Fibroblast of skin of right biceps (primary cell): ENCODE measurements at places on chromosomes 5 and 9.
A peak's percentile ranks its signal among the peaks of the same experiment; 100 is the strongest.

GRCh38 chr5:14240359-14240758 lies 97.2 kb downstream of the TRIO start:
- DNase-seq: peak; percentile 67

GRCh38 chr9:119137479-119137878 lies 231.8 kb downstream of the BRINP1 start:
- DNase-seq: no peak

DNA sequence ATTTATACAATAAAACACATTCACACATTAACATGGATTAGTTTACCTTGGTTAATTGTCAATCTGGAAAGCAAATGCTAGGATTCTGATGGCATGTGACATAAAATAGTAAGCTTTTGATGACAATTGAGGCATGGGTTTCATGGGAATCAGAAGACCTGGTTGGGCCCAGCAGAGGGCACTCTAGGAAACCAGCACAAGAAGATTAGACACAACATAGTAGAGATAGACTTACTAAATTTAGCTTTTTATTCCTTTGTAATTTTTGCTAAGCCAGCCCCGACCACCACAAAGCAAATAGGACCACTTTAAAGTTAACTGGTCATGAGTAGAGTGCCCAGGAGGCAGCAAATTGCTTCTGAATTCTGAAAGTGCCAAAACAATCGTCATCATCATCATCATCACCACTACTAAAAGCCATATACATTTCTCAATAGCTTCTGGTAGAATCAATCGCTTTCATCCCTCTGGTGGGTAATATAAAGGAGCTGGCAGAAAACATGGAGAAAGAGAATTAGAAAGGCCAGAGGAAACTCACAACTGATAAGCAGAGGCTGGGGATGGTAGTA lies 163.2 kb downstream of the ARRDC3 start:
- peak; percentile 44 for DNase-seq

DNA sequence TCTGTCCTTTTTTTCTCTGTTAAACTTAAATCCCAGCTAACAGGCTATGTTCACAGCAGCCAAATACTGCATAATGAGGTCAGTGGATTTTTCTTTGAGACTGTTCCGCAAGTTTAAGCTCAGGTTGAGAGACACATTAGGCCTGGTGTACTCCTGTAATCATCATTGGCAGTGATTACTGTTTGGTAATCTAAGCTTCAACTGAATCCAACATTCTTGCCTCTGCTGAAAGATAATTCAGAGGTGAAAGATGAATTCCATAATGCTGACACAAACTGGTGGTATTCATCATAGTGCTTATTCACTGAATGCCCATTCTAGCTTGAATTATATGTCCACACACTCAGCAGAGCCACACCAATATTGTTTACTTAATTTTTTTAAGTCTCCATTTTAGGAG lies 108.5 kb downstream of the NFIB start:
- DNase-seq: peak; percentile 88

- DNase-seq: no peak
Measured at GRCh38 chr9:125486152-125486508, 220.9 kb downstream of the MAPKAP1 start.

GRCh38 chr5:130462516-130462915 lies 558.3 kb downstream of the CHSY3 start:
- DNase-seq: peak; percentile 55

- DNase-seq: no peak
Measured at GRCh38 chr5:126133424-126133823, 289.8 kb upstream of the GRAMD2B start.

DNA sequence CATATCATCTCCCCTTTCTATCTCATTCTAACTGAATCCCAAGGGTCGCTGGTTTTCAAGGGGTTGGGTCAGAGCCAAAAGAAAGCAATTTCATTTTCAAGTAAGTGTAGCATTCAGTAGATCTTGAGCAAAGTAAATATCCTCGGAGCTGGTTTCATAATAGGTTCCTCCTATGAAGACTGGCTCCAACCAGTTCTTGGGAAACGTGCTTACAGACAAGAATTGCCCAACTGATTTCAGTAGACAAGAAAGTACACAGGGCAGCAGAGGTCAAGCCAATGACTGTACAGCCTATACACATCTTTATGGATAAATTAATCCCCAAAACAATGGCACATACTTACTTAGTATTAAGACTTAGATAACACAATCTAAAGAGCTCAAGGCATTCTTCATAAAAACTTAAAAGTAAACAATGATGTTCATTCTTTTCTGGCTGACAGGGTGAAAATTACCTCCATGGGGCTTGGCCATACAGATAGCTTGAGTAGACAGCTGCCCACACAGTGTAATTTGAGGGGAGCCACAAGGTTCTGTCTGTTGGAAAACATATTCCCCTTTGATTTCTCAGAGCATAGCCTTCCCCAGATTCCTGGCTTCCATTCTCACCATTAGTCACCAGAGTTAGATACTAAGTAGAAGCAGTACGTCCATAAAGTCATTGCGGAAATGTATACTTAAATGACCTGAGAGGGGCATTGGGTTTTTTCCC lies 163.9 kb downstream of the ARRDC3 start:
- DNase-seq: peak; percentile 57

GRCh38 chr5:163564321-163564938 lies 59.0 kb downstream of the MAT2B start:
- peak; percentile 59 for DNase-seq

- DNase-seq: no peak
Measured at GRCh38 chr5:153039501-153039900, 451.0 kb upstream of the GRIA1 start.

DNA sequence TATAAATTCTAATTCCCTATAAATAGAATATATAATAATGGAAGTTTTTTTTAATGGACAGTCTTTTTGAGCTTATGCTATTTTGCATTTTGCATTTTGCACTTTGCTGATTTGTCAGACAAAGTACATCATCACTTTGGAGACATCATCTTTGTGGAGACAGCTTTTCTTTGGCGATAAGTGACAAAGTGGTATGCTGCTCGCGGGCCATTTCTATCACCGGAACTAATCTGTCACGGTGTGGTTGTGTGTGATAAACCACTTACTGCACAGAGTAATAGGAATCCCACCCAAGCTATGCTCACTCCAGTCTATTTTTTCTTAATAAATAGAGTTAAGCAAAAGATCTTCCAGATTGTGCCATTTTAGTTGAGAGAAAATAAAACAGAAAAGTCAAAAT lies 133.1 kb downstream of the MACIR start:
- no peak for DNase-seq

DNA sequence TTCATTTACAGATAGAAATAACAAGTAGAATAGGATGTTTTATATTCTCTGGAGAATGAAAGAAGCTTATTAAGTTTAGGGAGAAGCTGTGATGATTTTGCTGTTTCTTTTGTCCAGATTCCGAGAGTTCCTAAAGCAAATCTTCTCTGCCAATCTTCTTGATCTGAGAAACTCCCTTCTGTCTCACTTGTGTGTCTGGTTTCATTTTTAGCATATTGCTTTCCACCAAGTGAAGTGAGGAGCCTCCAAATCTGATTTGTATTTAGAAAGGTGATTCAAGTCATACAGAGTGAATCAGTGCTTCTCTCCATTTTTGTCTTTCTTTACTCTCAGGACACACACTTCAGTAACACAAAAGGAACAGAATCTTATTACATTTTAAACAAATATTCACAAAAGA lies 48.4 kb downstream of the STX17 start:
- no peak for DNase-seq

GRCh38 chr5:157166214-157167213 lies at the start of gene GARIN3:
GARIN3 (minus strand) TSS chr5:157166264; CDS start chr5:157166168, 96 bp downstream.
- no peak for DNase-seq

DNA sequence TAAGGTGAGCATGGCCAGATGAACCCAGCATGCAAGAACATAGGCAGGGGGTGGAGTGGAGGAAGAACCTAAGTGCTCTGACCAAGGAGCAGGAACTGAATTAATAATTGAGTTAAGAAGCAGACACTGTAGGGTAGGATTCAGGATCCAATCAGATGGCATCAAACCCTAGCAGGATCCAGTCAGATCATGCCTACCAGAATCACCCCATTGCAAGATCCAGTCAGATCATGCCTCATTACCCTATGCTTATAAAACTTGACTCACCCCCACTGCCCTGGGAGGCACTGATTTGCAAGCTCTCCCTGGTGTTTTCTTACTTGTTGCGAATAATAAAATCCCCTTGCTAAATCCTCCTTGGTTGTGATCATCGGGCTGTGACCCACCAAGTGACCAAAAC lies 19.7 kb downstream of the TUSC1 start:
- DNase-seq: no peak

GRCh38 chr9:101130054-101130453 lies 101.5 kb downstream of the PLPPR1 start:
- DNase-seq: no peak

DNA sequence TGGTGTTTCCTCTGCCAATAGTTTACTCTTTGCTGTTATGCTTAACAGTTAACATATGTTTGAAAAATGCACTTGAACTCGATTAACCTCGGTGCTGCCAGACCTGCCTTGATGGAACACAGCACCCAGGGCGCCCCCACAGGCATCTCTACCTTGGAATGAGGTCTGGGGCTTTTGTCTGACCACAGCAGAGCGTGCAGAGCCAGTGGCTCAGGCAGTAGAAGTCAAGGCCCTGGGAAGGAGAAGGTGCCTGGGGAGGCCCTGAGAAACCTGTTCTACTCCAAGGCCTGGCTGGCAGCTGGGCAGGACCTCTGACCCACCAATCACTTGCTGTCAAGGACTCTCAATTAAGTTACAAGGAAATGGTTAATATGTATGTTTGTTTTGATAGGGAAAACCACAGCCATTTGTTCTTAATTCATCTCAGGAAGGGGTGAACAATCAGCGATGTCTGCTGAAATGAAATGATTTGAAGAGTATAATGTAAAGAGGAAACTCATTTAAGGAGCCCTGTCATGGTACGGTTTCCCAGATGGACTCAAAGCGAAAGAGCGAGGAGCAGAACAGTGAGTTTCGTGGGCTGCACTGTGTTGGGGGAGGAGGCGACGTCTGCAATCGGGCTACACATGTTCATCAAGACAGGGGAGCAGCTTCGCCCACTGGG lies 21.9 kb downstream of the MACROH2A1 start:
- peak; percentile 42 for DNase-seq

GRCh38 chr9:111610845-111611244 lies 11.4 kb upstream of the PTGR1 start:
- no peak for DNase-seq

DNA sequence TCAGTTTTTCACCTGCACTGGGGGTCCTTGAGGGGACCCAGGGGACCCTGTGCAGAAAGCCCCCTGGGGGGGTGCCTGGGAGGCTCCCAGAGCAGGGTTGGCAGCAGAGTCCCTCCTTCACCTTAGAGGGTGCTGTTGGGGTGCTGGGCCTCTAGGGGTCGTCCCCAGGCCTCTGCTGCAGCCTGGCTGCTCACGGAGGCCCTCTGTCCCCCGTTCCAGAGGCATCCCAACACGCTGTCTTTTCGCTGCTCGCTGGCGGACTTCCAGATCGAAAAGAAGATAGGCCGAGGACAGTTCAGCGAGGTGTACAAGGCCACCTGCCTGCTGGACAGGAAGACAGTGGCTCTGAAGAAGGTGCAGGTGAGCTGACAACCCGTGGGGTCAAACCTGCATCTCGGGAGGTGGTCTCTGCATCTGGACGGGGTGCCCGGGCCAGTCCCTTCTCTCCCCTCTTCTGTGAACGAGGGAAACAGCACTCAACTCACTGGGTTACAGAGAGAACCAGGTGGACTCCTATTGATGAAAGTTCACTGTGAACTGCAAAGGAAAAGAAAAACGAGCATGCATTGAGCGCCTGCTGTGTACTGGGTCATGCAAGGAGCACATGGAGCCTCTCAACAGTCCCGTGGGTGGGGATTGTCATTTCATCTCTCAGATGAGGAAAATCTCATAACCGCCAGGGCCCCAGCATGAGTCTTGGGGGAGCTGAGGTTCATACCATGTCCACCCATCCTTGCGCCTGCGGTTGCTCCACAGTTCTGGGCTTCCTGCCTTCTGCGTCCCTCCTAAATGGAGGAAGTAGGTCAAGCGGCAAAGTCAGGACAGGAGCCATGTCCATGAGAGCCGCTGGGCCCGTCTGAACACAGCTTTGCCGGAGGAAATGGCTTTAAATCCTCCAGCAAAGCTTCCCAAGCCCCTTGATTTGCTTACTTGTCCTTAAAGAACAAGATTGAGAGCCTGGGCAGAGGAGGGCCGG lies 54.8 kb downstream of the NEK6 start:
- no peak for DNase-seq

DNA sequence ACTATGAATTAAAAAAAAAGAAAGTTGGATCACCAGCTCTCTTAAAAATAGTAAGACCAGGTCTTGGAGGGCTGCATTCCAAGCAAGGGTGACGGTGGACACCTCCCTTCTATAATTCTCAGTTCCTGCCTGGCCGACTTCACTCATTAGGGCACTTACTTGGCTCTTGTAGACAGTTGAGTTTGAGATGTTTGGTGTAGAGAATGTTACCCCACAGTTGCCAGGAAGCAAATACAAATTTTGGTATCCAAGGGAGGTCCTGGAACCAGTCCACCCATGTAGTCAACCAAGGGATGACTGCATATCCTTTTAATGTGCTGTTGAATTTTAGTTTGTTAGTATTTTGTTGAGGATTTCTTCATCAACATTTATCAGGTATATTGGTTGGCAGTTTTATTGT lies 20.6 kb downstream of the B4GALT7 start:
- no peak for DNase-seq

GRCh38 chr9:107268560-107268959 lies 14.5 kb upstream of the RAD23B start:
- DNase-seq: no peak

DNA sequence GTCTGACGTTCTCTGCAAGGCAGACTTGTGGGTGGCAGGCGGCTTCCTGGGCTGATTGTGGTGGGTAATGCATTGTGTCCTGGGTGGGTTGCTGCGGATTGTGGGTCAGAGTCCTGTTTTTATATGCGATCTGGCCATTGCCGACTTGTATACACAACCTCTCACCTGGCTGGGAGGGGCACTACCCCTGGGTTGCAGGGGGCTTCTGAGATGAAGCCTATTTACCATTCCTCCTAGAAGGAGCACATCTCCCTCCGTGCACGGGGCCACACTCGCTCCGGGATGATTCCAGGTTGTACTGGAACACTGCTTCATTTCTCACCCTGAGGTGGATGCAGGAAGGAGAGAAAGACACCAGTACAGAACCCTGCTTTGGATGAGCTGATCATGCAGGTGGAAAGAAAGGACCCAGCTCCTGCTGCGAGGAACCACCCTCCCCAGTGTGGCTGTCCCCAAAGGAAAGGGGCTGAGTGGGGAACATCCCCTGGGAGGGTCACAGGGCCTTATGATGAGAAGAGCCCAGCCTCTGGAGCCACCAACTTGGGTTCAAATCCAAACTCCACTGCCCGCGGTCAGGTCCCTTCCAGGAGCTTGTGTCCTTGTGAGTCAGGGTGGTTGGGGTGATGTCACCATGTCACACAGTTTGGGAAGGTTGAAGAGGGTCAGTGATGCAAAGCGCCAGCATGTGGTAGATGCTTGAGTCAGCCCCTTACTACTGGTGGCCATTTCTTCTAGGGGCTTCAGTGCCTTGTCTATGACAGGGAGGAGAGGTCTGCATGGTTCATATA lies 151.8 kb upstream of the COL5A1 start:
- no peak for DNase-seq
